ENCODE measurements at places on chromosomes 13 and 19. TPM values are rescaled to one million over a fixed set of nuclear protein-coding genes. Genes with fewer than 3 reads are reported as not detected.
A peak's percentile ranks its signal among the peaks of the same experiment; 100 is the strongest.

Gene CEACAM19
- total RNA-seq: not detected

Gene NMRK2
- total RNA-seq: not detected

Gene COX7A1
- not detected for total RNA-seq

Gene DOHH
- 13.3 TPM for total RNA-seq

Gene SIX5
- total RNA-seq: 1.5 TPM

Gene LHB
- not detected for total RNA-seq

Gene GCDH
- 46.1 TPM for total RNA-seq

Gene MEIOSIN
- not detected for total RNA-seq

Gene NXNL1
- not detected for total RNA-seq

Gene TMEM91
- 4.8 TPM for total RNA-seq

Gene KLF12
- total RNA-seq: 15.6 TPM

Gene CGB3
- not detected for total RNA-seq

Gene ZNF235
- total RNA-seq: 6.8 TPM

Gene SIGLEC12
- 3.9 TPM for total RNA-seq

Gene CGB2
- not detected for total RNA-seq

DNA sequence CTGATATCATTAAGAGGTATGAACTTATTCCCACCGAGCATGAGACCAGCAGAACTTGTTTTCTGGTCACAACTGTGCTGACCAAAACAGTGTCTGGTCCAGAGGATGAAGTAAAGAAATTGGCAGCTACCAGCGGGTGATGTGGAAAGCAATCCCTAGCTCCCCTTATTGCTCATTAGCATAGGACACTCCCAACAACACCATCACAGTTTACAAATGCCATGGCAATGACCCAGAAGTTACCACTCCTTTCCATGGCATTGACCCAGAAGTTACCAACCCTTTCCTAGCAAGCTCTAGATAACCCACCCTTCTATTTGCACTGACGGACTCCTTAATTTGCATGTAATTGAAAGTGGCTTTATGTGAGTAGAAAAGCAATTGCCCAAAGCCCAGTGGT lies 1856.1 kb downstream of the OLFM4 start:
- H3K27ac ChIP-seq: no peak overlapping the region
- no peaks in the 10 kb centered on the region for H3K4me1 ChIP-seq
- no peak overlapping the region for H3K4me3 ChIP-seq
- DNase-seq: no peak
- no peaks in the 10 kb centered on the region for H3K36me3 ChIP-seq

DNA sequence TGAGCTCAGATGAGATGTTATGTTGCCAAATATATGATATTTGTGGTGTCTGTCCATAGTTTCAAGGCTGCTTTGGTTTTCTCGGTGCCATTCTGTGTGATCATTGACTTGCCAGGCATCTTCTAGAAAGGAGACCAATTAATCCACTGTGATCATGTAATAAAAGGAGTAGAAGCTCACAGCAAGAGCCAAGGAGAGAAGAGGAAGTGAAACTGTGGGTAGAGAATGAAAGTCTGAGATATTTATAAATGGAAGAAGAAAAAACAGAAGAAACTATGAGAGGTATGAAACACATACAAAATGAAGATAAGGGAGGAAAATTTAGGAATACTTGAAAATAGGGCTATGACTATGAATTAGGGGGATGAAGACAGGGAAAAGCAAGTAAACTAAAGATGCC lies 11.1 kb upstream of the ZNF613 start:
- DNase-seq: no peak
- H3K36me3 ChIP-seq: peaks cover 20% of the 10 kb centered on the region
- H3K4me3 ChIP-seq: no peak overlapping the region
- H3K27ac ChIP-seq: no peak overlapping the region
- no peaks in the 10 kb centered on the region for H3K27me3 ChIP-seq

DNA sequence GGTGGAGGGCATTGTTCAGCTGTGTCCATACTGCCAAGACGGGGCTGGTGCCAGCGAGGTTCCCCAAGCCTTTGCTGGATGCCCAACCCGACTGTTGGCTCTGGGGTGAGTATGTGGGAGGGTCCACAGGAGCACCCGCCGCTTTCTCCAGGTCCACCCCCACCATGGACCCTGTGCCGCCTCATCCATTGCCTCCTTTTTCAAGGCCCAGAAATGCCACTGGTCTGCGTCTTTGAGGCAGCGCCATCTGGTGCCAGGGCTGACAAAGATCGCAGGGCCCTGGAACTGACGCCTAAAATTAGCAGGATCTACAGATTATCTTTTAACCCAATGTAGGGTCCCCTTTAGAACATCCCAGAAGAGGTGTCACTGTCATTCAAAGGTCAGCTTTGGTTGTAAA lies 34.6 kb downstream of the NFIX start:
- H3K27ac ChIP-seq: no peak overlapping the region
- H3K36me3 ChIP-seq: no peaks in the 10 kb centered on the region
- no peak for DNase-seq
- no peak overlapping the region for H3K4me3 ChIP-seq
- peaks cover 37% of the 10 kb centered on the region for H3K27me3 ChIP-seq

GRCh38 chr19:4380254-4380727 lies 20.1 kb downstream of the SH3GL1 start:
- H3K4me3 ChIP-seq: peak overlapping the region; percentile 66
- peaks cover 56% of the 10 kb centered on the region for H3K4me1 ChIP-seq
- peaks cover 8% of the 10 kb centered on the region for H3K36me3 ChIP-seq

GRCh38 chr19:19464339-19465098 lies 50.8 kb downstream of the TSSK6 start:
- peaks cover 53% of the 10 kb centered on the region for H3K36me3 ChIP-seq
- H3K27ac ChIP-seq: peak overlapping the region; percentile 40
- H3K4me1 ChIP-seq: peaks cover 59% of the 10 kb centered on the region
- no peaks in the 10 kb centered on the region for H3K27me3 ChIP-seq
- no peak overlapping the region for H3K4me3 ChIP-seq

GRCh38 chr13:43751624-43752023 lies 35.1 kb downstream of the ENOX1 start:
- DNase-seq: no peak
- H3K27ac ChIP-seq: no peak overlapping the region
- H3K36me3 ChIP-seq: no peaks in the 10 kb centered on the region
- H3K4me1 ChIP-seq: no peaks in the 10 kb centered on the region

GRCh38 chr19:3743486-3743885 lies 18.0 kb downstream of the APBA3 start:
- H3K4me1 ChIP-seq: peaks cover 11% of the 10 kb centered on the region
- H3K4me3 ChIP-seq: no peak overlapping the region

GRCh38 chr19:5131506-5132205 lies 162.7 kb downstream of the KDM4B start:
- no peaks in the 10 kb centered on the region for H3K27me3 ChIP-seq
- peak overlapping the region; percentile 56 for H3K4me3 ChIP-seq
- H3K27ac ChIP-seq: peak overlapping the region; percentile 84
- DNase-seq: peak; percentile 45
- no peaks in the 10 kb centered on the region for H3K36me3 ChIP-seq

GRCh38 chr13:39317291-39317690 lies 279.0 kb downstream of the NHLRC3 start:
- no peaks in the 10 kb centered on the region for H3K4me1 ChIP-seq
- H3K36me3 ChIP-seq: no peaks in the 10 kb centered on the region
- H3K4me3 ChIP-seq: no peak overlapping the region
- DNase-seq: no peak

GRCh38 chr19:41328842-41329225 lies 18.9 kb downstream of the CCDC97 start:
- H3K4me1 ChIP-seq: peaks cover 64% of the 10 kb centered on the region
- H3K27me3 ChIP-seq: no peaks in the 10 kb centered on the region
- no peak for DNase-seq
- H3K4me3 ChIP-seq: peak overlapping the region; percentile 67

DNA sequence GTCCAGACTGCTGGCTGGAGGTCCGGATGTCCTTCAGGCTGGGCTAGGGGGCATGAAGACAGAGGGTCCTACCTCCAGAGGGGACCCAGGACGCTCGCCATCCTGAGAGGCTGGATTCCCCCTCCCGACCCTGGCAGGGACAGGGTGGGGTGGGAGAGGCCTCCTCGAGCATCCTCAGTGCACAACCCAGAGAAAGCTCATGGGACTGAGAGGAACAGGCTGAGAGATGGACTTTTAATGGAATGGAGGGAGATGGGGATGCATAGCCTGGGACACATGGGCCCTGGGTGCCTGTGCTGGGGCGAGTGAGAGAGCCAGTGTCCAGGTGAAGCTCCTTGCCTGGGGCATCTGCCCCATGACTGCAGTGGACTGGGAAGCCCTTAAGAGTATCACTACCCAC lies 3.1 kb downstream of the ACTL9 start:
- H3K4me3 ChIP-seq: no peak overlapping the region
- H3K27me3 ChIP-seq: peaks cover 32% of the 10 kb centered on the region
- no peak for DNase-seq
- H3K27ac ChIP-seq: no peak overlapping the region

DNA sequence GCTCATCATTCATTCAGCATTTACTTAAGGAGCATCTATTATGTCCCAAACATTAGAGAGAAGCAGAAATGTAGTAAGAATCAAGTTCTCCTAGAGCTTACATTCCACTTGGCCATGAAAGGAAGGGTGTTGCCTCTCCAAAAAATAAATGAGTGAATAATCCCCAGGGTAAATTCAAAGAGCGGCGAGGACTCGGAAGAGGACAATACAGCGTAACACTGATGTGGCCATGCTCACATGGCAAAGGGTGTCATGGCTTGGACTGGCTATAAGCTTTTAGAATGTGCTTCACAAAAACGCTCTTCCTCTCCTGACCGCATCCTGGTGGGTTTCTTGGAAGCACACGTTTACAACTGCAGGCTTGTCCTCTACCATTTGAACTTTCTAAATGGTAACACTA lies 290.2 kb downstream of the IRS2 start:
- no peaks in the 10 kb centered on the region for H3K4me1 ChIP-seq
- H3K27me3 ChIP-seq: no peaks in the 10 kb centered on the region
- H3K36me3 ChIP-seq: no peaks in the 10 kb centered on the region
- DNase-seq: no peak
- H3K27ac ChIP-seq: no peak overlapping the region
- H3K4me3 ChIP-seq: no peak overlapping the region

- peak overlapping the region; percentile 48 for H3K4me3 ChIP-seq
- peaks cover 1% of the 10 kb centered on the region for H3K36me3 ChIP-seq
- peaks cover 9% of the 10 kb centered on the region for H3K4me1 ChIP-seq
- H3K27me3 ChIP-seq: no peaks in the 10 kb centered on the region
Measured at GRCh38 chr19:2016041-2016807, 710 bp upstream of the BTBD2 start.

GRCh38 chr13:43629691-43630480 lies 156.9 kb downstream of the ENOX1 start:
- H3K4me3 ChIP-seq: no peak overlapping the region
- H3K4me1 ChIP-seq: no peaks in the 10 kb centered on the region
- DNase-seq: no peak
- H3K27ac ChIP-seq: no peak overlapping the region

- H3K27ac ChIP-seq: peak overlapping the region; percentile 99
- peaks cover 18% of the 10 kb centered on the region for H3K36me3 ChIP-seq
- peak overlapping the region; percentile 78 for H3K4me3 ChIP-seq
- H3K27me3 ChIP-seq: no peaks in the 10 kb centered on the region
- peak; percentile 93 for DNase-seq
Measured at GRCh38 chr19:10408511-10409283, 5.4 kb upstream of the CDC37 start.

DNA sequence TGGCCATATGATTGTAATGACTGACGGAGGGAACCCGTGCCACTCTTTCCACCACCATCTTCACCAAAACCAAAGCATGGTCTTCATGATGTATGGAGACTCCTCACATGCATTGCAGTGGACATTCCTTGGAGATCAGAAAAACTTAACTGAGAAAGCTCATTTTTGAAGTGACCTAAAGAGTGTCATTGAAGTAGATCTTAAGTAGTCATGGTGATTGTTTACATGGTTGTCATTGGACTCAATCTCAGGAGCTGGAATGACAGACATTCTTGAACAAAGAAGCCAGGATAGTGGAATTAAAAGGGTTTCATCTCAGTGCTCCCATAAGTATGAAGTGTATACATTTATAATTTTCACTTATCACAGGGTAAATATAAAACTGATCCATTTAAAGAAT lies 236.7 kb upstream of the IPO5 start:
- H3K36me3 ChIP-seq: no peaks in the 10 kb centered on the region
- H3K4me1 ChIP-seq: no peaks in the 10 kb centered on the region
- H3K27ac ChIP-seq: no peak overlapping the region
- no peak overlapping the region for H3K4me3 ChIP-seq

- peaks cover 33% of the 10 kb centered on the region for H3K4me1 ChIP-seq
- no peak overlapping the region for H3K4me3 ChIP-seq
- H3K27ac ChIP-seq: no peak overlapping the region
Measured at GRCh38 chr19:8304841-8305621, 3.1 kb downstream of the CD320 start.

GRCh38 chr13:89752394-89752793 lies 1595.1 kb upstream of the MIR17HG start:
- no peaks in the 10 kb centered on the region for H3K27me3 ChIP-seq
- DNase-seq: no peak
- no peaks in the 10 kb centered on the region for H3K4me1 ChIP-seq
- H3K4me3 ChIP-seq: no peak overlapping the region
- no peaks in the 10 kb centered on the region for H3K36me3 ChIP-seq

- peaks cover 23% of the 10 kb centered on the region for H3K4me1 ChIP-seq
- H3K36me3 ChIP-seq: no peaks in the 10 kb centered on the region
- peak within 1 kb of the TSS; percentile 96 for H3K27ac ChIP-seq
- peaks cover 16% of the 10 kb centered on the region for H3K27me3 ChIP-seq
Measured at GRCh38 chr19:45467456-45468158, at the start of gene FOSB. Gene FOSB (plus strand): TSS chr19:45467996. CDS start chr19:45468587, 591 bp downstream.

GRCh38 chr19:55544014-55544413 lies 1.3 kb downstream of the SBK3 start:
- no peak for DNase-seq
- H3K27ac ChIP-seq: no peak overlapping the region
- no peaks in the 10 kb centered on the region for H3K4me1 ChIP-seq
- H3K36me3 ChIP-seq: no peaks in the 10 kb centered on the region
- peaks cover 12% of the 10 kb centered on the region for H3K27me3 ChIP-seq

DNA sequence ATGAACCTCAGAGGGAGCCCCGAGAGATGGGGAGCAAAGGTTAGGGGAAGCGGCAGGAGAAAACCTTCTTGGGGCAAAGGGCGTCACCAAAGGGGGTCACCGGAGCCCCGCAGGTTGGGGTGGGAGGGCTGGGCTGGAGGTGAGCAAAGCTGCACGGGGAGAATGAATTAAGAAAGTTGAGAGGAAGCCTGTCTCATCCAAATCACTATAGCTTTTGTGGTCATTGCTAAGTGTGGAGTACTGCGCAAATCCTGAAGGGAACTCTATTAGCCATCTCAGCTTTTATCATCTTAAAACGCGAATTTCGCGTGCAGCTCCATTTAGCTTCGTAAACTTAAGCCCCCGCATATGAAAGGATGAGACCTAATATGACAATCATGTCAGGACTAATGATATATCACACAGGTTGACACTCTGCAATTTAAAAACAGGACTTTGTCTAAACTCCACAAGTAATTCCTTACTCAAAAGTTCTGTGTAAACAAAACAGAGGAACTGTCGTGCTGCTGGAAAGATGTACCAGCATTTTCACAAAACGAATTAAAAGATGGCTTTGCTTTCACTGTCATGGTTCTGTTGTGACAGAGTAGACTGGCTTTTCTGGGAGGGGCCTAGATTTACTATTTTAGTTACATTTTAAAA lies 631 bp downstream of the LACC1 start:
- peaks cover 30% of the 10 kb centered on the region for H3K4me1 ChIP-seq
- H3K27ac ChIP-seq: peak overlapping the region; percentile 77
- no peak for DNase-seq
- H3K36me3 ChIP-seq: peaks cover 9% of the 10 kb centered on the region
- peak overlapping the region; percentile 78 for H3K4me3 ChIP-seq

All from activated CD8-positive, alpha-beta memory T cell treated with anti-CD3 and anti-CD28 coated beads, Interleukin-2, amount 10 ng/mL, durations not matched to agents 7 days and 5 days (primary cell).